Parietal lobe (tissue), 2 donors: ENCODE measurements at places on chromosomes 13 and 19. TPM values are rescaled to one million over a fixed set of nuclear protein-coding genes. Genes with fewer than 3 reads are reported as not detected.

NLRP11 gene
- total RNA-seq, result not detected

MEX3D gene
- total RNA-seq, result 44.8 TPM

ZNF460 gene
- total RNA-seq, result 290 TPM

PCDH8 gene
- 36.3 TPM for total RNA-seq

FAM216B gene
- total RNA-seq, result 0.94 TPM

LILRB4 gene
- total RNA-seq, result 0.94 TPM

EFNB2 gene
- total RNA-seq, result 99.2 TPM

PNMA8A gene
- 46.3 TPM for total RNA-seq
